A549 treated with Hydrocortisone at 1 μM for 4 hours (cell line): ENCODE measurements at places on chromosomes 7 and 10. TPM values are rescaled to one million over a fixed set of nuclear protein-coding genes. Genes with fewer than 3 reads are reported as not detected.

SKIDA1 gene
- 0.74 to 1.2 TPM (median 1.1 TPM) in 5 replicates for total RNA-seq

GHRHR gene
- total RNA-seq, result 0.41 TPM in 1 of 5 replicates, not detected in the others

ANKRD61 gene
- 0.53 to 0.84 TPM (median 0.72 TPM) in 5 replicates for total RNA-seq

CRYGN gene
- not detected in 5 replicates for total RNA-seq

RNF148 gene
- total RNA-seq, result 0.10 TPM in 1 of 5 replicates, not detected in the others

PTPRZ1 gene
- not detected in 5 replicates for total RNA-seq

FKBP6 gene
- not detected in 5 replicates for total RNA-seq

MBLAC1 gene
- 2.1 to 3.3 TPM (median 3.1 TPM) in 5 replicates for total RNA-seq

CAMK1D gene
- 6.3 to 8.1 TPM (median 7.7 TPM) in 5 replicates for total RNA-seq

MBL2 gene
- total RNA-seq, result not detected in 5 replicates

FAM131B gene
- 0.23 to 0.50 TPM (median 0.39 TPM) in 5 replicates for total RNA-seq

ICA1 gene
- 1.2 to 1.7 TPM (median 1.5 TPM) in 5 replicates for total RNA-seq

SRPK2 gene
- total RNA-seq, result 28.1 to 43.1 TPM (median 35.0 TPM) in 5 replicates

CTTNBP2 gene
- total RNA-seq, result 0.18 to 0.54 TPM (median 0.40 TPM) in 5 replicates

EGR2 gene
- total RNA-seq, result 0.21 to 0.52 TPM (median 0.28 TPM) in 5 replicates

DNAAF5 gene
- total RNA-seq, result 42.4 to 48.3 TPM (median 46.5 TPM) in 5 replicates

LIPN gene
- total RNA-seq, result not detected in 5 replicates

CYP3A7 gene
- total RNA-seq, result not detected in 5 replicates

CRTAC1 gene
- total RNA-seq, result 1.0 to 1.4 TPM (median 1.3 TPM) in 5 replicates

PTF1A gene
- not detected in 5 replicates for total RNA-seq

LRRC17 gene
- 0.12 TPM in 1 of 5 replicates, not detected in the others for total RNA-seq

C10orf53 gene
- total RNA-seq, result not detected in 5 replicates

ZNF273 gene
- 1.9 to 2.8 TPM (median 2.4 TPM) in 5 replicates for total RNA-seq

RNLS gene
- 7.7 to 9.8 TPM (median 9.1 TPM) in 5 replicates for total RNA-seq

ZNF727 gene
- not detected in 5 replicates for total RNA-seq
